ENCODE measurements at places on chromosomes 6 and 20.

DNA sequence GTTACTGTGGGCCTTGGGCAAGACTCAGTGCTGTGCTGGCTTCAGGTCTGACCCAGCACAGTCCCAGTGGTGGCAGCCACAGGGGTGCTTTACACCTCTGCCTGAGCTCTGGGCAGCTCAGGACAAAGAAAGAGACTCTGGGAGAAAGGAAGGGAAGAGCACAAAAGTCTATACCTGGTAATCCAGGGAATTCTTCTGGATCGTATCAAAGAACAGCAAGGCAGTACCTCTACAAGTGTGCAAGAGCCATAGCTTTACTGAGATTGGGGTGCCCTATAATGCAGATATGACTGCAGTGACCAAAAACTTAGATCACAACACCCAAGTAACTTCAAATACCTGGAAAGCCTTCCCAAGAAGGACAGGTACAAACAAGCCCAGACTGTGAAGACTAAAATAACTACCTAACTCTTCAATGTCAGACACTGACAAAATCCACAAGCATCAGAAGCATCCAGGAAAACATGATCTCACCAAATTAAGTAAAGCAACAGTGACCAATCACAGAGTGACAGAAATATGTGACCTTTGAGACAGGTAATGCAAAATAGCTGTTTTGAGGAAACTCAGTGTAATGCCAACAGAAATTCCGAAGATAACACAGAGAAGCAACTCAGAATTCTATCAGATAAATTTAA is 47.9 kb upstream of the LIN28B start:
- DNase-seq = no peak

DNA sequence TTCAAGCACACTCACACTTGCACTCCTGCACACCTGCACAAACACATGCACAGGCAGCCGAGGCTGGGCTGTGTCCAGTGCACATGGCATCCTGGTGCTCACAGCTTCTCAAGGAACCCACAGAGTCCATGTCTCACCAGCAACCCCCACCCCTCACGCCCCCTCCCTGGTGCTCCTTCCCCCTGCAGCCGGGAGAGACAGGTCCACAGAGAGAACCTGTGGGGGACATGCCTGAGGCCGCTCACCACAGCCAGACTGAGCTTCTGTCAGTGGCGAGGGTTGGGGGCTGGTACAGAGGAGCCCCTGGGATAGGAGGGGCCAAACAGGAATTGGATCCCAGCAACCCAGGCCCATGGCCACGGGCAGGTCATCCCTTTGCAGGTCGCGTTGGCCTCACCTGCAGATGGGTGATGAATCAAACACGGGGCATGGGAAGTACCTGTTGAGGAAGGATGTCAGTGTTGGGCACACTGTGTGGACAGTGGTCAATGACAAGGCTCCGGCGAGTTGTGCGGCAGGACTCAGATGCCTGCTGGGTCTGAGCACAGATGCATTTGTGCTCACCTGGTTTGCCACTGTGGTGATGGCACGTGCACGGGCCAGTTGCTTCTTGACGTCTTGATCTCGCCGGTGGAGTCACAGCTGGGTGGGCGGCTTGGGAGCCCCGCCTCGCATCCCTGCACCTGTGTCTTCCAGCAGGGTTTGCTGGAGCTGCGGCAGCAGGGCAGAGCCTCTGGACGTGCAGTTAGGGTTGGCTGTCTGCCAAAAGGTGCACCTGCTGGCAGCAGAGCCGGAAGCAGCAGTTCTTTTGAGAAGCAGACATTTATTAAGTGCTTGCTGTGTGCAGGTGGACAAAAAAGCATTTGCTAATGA is 113.0 kb downstream of the ERMARD start:
- no peak for DNase-seq

DNA sequence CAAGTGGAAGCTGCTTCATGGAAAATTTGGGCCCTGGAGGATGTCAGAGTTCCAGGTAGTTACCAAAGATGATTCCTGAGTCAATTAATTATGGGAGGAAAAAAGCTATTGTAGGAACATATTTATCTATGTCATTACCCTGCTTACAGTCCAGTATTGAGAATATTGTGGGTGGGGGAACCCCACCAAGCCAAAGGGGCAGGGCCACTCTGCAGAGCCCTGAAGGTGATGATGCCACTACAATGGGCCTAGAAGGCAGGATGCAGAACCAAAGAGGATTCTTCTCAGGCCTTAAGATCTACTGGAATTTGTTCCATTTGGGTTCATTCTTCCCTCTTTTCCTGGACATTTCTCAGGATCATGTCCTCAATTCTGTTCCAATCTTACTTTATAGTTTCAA is 375.2 kb upstream of the MARCKS start:
- DNase-seq = peak; percentile 43

- no peak for DNase-seq
Observed at GRCh38 chr6:122472022-122472340, 374 bp upstream of the SERINC1 start.

DNA sequence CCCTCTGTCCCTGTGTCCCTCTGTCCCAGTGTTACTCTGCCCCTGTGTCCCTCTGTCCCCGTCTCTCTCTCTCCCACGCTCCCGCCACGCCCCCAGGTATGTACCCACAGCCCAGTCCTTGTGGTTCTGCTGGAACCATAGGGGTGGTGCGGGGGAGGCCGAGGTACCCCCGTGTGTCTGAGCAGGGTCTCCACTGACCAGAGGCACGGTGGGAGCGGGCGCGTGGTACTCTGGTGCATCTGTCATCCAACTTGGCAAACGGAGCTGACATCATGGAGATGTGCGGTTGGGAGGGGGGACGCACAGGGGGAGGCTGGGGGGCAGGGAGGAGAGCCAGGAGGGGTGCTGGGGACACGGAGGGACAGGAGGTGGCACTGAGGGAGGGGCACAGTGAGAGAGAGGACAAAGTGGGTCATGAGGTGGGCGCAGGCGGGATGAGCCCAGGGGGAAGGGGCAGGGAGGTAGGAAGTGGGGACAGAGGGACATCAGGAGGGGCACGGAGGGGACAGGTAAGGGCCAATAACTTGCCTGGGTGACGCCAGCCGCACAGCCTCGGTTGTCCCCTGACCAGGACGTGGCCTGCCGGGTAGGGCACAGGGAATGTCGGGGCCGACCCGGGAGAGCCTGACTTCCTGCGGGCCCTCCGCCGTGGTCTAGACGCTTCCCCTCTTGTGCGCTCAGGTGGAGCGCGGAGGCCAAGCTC is 163.6 kb upstream of the PDE10A start:
- no peak for DNase-seq

- DNase-seq = no peak
Observed at GRCh38 chr20:17059465-17059864, 167.4 kb upstream of the PCSK2 start.

GRCh38 chr6:37399795-37400490 is 33.1 kb upstream of the CMTR1 start:
- DNase-seq = no peak

- peak; percentile 27 for DNase-seq
Observed at GRCh38 chr6:106181664-106182418, 95.7 kb downstream of the PRDM1 start.

- DNase-seq = no peak
Observed at GRCh38 chr20:62772990-62773844, 23.1 kb upstream of the MRGBP start.

- DNase-seq = peak; percentile 89
Observed at GRCh38 chr20:38426006-38426897, 8.9 kb downstream of the SNHG17 start.

DNA sequence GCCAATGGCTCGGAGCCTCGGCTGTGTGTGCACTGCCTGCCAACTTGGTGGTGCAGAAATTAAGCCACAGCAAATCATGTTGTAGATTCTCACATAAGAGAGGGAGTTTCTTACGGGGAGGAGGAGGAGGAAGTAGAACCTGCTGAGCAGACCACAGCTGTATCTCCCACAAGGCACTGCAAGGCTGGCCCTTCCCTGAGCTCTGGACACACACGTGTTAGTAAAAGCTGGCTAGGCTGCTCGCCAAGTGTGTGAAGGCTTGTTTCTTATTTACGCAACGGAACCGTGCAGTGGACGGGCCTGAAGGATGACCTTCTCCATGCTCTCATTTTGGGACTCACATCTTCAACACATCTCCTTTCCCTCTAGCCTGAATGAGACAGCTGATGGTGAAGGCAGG is 15.7 kb upstream of the QKI start:
- DNase-seq = peak; percentile 63

- DNase-seq = no peak
Observed at GRCh38 chr6:63584125-63584514, 11.8 kb downstream of the LOC128125822 start.

DNA sequence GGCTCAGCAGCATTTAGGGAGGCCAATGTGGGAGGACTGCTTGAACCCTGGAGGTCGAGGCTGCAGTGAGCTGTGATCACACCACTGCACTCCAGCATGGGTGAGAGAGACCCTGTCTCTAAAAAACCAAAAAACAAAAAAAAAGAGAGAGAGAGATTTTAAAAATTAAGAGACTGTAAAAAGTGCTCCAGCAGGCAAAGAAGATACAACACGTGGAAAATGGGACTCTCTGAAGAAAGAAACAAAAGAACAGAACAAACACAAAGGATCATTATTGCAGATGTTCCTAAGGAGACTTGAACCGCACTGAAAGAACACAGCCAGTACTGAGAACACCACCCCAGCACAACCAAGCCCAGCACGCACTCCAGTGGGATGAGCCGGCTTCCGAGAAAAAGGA is 74.2 kb downstream of the TAF4 start:
- no peak for DNase-seq

GRCh38 chr6:5249451-5250122 is 11.2 kb downstream of the LYRM4 start:
- no peak for DNase-seq

DNA sequence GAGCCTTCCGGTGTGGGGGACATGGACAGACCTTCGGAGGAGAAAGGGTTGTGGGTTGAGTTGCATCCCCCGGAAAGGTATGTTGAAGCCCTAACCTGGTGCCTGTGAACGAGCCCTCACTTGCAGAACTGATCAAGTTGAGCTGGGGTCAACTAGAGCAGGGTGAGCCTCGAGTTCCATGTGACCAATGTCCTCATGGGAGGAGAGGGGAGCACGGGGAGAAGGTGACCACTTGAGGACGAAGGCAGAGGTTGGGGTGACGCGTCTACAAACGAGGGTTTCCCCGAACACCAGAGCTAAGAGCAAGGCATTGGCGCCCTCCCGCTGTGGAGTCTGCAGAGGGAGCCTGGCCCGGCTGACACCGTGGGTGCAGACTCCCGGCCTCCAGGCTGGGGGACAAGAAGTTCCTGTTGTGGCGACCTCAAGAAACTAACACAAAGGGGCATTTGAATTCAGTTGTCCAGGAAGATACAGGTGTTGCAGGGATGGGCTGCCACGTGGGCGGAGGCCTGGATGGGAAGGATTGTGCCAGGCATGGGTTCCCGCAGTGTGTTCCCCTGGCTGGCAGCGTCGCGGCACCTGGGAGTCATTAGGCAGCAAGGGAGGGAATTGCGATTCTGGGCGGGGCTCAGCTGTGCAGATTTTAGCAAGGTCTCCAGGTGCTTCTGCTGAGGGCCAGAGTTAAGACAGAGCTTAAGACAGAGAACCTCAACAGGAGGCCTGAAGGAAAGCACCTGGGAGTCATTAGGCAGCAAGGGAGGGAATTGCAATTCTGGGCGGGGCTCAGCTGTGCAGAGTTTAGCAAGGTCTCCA is 20.4 kb upstream of the UNC93A start:
- no peak for DNase-seq

GRCh38 chr6:69732640-69733039 is 64.2 kb downstream of the LMBRD1 start:
- DNase-seq = no peak

DNA sequence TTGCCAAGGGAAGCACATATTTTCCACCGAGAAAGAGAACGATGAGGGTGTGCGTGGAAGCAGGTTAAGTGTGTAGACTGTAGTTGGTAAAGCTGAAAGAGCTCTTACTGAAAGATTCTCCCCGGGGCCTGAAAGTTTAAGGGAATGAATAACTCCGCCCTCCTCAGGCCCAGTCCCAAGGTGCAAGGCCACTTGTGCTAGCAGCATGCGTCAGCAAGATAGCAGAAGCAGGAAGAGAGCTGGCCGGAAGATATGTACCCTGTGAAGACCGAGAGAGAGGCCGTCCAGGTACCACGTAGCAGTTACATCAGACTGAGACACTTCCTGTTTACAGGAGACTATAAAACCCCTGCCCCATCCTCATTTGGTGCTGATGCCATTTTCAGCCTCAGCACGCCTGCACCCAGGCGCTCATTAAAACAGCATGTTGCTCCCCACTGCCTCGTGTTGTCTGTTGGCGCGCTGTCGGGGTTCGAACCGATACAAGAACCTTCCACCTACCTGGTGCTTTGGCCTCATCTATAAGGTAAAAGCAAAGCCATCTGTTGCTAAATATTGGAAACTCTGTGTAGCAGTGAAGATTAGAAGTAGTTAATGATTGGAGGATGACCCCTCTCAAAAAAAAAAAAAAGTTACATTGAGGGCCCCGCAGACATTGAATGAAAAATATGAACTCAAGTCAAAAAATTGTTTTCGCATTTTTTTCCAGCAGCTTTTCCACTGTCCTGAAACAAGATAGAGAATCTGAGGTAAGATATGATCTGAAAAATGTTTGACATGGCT is 18.6 kb upstream of the FAM135A start:
- no peak for DNase-seq

- no peak for DNase-seq
Observed at GRCh38 chr6:39923394-39923793, 10.9 kb downstream of the MOCS1 start.

- DNase-seq = peak; percentile 91
Observed at GRCh38 chr6:30816791-30817739, 67.3 kb upstream of the DDR1 start.

DNA sequence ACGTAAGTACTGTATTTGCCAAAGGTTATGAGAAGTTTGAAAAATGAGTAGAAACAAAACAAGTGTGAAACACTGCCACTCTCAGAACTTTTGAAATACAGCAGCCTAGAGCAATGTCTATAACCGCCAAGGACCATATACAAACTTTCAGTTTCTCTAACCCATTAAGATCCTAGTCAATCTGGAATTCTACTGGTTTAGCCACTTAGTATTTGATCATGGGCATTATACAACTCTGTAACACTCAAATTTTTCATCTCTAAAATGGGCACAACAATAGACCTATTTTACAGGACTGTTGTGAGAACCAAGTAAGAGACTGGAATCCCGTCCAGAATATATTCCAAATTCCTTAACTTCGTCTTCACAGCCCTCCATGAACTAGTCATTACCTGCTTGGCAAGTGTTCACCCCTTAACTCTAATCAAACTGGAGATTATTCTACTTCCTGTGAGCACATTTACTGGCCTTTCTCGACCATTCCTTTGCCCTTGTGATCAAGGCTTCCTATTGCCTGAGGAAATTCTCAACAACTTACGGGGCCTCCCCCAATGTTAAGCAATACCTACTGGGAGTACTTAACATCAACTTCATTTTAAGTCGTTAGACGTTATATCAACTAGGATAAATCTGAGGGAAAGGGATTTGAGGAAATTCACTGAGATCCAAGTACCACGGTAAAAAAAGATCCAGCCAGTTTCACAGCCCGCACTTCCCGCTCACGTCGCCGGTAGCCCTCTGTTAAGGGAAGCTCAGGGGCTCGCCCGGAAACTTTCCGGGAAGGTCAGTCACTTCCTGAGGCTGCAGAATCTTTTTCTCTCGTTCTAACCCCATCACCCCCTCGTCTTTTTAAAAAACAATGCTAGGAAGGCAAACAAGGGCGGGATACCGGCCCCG is 1.1 kb downstream of the EIF2S2 start:
- peak; percentile 68 for DNase-seq

All from suppressor macrophage treated with lipopolysaccharide for 1 hour (primary cell).